ENCODE measurements at places on chromosomes 12 and 14.
A peak's percentile ranks its signal among the peaks of the same experiment; 100 is the strongest.

DNA sequence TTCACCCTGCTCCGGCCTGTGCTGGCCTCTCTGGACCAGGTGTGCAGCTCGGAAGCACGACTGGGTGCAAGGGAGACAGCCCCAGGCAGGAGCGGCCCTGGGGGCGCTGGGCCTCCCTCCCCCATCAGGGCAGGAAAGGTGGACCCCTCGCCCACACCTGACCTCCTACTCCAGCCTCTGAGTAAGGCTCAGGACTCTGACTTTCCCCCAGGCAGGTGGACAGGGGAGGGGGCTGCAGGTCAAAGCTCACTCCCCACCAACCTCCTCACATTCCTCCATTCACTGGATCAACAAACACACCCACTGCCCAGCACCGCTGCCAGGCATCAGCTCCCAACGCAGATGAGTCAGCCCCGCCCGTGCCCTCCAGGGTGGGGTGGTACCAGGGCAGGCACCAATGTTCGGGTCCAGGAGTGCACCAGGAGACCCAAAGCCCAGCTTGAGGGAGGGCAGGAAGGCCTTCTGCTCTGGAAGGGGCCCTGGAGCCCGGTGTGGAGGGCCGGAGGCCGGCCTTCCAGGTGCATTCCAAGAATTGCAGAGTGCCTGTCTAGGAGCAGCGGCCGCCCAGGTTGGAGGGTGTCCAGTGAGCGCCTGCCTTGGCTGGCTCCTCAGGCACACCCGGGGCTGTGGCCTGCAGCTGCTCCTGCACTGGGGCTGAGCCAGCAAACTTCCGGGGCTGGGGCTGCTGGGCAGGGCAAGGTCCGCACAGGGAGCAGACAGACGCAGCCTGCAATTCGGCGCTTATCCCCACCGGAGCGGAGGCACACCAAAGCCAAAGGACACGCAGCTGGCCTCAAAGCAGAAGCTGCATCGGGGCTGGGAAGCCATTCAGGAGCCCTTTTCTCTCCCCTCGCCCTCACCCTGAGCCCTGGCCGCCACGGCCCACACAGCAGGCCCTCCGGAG is 1.6 kb upstream of the INF2 start:
- no peak for DNase-seq

- DNase-seq = no peak
These were observed 17.1 kb downstream of the OTUB2 start for GRCh38 chr14:94043111-94043755.

GRCh38 chr12:47773858-47774580 is 981 bp downstream of the SLC48A1 start:
- DNase-seq = no peak

DNA sequence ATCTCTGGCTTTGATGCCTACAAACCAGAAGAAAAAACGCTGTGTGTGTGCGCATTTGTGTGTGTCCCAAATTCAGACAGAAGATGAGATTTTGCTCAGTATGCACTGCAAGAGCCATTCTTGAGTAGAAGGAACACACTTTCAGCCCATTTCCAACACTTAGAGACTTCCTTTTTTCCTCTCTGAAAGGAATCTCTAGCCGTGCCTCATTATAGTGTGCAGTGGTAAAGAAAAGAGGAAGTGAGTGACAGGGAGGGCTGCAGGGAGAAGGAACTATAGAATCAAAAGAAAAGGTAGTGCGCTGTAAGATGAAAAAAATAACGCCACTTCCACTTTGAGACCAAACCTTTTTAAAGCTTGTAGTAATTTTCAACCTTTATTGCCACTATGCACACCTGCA is 1400.9 kb upstream of the FLRT2 start:
- no peak for DNase-seq

- DNase-seq = no peak
These were observed 25.9 kb downstream of the ISCA2 start for GRCh38 chr14:74519316-74520074.

- DNase-seq = no peak
These were observed 78.3 kb upstream of the ATF1 start for GRCh38 chr12:50685641-50686040.

GRCh38 chr14:59772233-59772632 is 98.3 kb downstream of the RTN1 start:
- DNase-seq = no peak

DNA sequence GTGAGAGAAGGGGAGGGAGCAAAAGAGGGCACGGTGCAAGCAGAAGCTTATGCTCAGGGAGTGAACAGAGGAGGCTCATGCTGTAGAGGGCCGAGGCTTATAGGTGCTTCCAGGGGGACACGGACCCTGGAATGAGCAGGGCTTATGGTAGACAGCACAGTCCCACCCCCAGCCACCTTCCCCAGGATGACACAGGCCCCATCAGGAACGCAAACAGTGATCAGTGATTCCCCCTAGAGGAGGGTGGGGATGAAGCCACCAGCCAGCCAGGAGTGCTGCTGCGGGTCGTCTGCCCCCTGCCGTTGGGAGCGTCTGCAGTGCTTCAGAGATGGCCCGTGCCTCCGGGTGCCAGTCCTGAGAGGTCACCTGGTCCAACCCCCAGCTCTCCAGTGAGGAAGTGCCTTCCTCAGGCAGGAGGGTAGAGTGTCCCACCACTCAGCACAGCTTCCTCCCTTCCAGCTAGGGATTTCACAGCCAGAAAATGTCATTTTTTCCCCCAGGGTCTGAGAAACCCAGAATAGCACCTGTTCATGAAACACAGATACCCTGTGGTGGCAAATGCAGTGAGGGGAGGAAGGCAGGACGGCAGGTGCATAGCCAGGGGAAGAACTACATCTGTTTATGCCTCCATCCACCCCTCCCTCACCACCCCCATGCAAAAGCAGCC is 60.7 kb downstream of the SLC6A12 start:
- peak; percentile 50 for DNase-seq

DNA sequence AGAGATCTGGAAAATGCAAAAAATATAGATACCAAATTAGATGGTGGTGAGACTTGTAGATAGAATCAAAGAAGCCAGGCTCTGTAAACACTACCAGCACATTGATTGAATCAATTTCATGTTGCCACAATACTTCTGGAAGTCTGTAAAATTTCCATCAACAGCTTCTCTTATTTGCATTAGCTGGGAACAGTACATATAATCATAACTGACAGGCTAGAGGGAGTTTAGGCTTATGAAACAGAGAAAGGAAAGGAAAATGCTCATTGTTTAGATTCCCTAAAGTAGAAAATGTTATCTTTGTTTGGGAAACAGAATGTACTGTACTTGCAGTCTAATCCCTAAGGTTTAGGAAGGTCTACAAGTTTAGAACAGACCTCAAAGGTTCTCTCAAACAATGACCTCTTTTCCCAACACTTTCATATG is 335.2 kb downstream of the CEP128 start:
- no peak for DNase-seq

DNA sequence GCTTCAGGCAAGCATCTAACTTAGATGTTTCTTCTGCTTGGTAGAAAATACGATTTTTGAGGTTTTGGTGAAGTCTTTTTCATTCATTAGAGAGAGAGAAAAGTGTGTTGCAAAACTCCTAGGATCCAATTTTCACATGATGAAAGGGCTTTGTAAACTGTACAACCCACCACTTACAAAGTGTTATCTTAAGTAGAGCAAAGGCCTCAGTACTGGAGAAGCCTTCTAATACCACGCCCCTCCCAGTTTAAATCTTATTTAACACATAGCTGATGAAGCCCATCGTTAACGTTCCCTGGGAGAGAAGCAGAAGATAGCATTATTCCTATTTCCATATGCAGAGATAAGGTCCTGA is 869 bp downstream of the APOLD1 start:
- DNase-seq = no peak

DNA sequence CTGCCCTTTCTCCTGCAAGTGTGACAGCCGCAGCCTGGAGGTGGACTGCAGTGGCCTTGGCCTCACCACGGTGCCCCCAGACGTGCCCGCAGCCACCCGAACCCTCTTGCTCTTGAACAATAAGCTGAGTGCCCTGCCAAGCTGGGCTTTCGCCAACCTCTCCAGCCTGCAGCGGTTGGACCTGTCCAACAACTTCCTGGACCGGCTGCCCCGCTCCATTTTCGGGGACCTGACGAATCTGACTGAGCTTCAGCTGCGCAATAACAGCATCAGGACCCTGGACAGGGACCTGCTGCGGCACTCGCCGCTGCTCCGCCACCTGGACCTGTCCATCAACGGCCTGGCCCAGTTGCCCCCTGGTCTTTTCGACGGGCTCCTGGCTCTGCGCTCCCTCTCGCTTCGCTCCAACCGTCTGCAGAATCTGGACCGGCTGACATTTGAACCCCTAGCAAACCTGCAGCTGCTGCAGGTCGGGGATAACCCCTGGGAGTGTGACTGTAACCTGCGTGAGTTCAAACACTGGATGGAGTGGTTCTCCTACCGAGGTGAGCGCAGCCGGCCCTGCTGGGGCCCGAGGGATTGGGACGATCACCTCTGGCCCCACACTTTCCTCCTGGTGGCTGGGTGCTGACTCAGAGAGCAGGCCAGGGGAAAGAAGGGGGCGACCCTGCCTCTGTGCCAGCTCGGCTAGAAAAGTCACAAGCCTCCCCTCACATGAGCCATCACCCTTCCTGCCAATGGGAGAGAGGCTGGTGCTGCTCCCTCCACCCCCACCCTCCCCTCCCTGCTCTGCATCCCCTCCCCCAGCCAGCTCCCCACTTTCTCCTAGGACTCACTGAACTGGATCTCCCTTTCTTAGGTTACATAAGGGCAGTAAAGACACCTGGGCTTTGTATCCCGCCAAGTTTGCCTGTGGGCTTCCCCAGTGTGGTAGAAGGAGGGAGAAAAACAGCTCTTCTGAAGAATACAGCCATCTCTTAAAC is 10.9 kb downstream of the LRTM2 start:
- no peak for DNase-seq

DNA sequence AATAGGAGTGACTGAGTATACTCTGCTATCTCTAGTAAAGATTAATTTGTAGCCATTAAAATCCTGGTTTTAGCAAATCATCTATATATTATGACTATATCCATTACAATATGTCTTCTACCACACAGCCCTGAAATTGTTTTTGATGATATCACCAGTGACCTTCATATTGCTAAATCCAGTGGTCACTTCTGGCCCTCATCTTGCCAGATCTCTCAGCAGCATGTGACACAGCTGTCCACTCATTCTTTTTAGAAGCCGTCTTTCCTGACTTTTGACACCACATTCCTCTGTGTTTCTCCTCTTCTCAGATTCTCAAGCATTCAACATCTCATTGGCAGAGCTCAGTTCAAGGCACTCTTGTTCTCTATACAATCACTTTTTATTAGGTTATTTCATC is 54.9 kb downstream of the CPNE8 start:
- DNase-seq = no peak

DNA sequence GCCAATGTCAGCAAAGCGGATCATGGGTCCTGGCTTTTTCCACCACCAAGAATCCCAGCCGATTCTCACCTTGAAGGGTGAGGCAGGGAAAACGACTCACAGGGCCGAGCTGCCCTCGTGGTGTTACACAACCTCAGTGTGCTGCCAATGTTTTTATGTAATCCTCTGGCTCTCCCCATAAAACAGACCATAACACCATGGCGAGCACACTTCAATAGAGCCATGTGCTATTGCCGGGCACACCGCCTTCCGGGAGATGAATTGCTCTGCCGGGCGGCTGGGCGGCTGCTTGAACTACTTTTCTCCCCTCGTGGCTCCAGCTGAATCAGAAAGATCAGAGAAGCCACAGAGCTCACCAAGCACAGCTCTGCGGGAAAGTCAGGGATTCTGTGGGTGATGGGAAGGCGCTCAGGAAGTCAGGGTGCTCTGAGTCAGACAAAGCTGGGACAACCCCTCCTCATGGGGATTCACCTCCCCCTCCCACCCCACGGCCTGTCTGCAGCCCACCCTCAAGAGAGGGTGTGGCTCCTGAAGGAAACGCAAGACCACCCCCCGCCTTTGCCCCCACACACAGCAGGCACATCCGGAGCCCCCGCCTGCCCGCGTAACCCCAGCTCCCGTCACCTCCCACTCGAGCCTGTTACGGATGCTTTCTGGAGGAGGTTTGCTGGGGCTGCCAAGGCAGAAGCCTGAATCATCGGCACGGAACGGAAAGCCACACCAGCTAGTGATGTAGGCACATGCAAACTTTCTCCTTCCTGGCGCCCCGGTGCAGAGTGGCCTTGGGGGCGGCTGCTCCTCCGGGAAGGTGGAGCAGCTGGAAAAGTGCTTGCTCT is 1.8 kb downstream of the GALNT9 start:
- DNase-seq = peak; percentile 78

DNA sequence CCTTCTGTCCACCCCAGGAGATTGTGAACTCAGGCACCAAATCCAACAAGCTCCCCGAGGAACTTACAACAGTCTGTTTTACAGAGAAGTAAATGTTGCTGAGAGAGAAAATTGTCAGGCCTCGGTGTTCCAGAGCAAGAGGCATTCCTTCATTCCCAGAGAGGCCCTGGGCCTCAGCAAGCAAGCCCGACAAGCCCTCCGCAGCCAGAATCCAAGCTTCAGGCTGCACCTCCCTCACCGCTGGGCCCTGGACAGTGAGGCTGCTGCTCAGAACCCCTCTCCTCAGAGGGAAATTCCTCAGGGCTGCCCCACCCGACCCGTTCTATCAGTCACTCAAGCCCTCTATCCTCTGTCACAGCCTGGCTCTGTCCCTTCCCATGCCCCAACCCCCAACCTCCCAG is 56.4 kb downstream of the ZFP36L1 start:
- DNase-seq = no peak

- DNase-seq = peak; percentile 37
These were observed 2.4 kb upstream of the TCL1B start for GRCh38 chr14:95683793-95684192.

DNA sequence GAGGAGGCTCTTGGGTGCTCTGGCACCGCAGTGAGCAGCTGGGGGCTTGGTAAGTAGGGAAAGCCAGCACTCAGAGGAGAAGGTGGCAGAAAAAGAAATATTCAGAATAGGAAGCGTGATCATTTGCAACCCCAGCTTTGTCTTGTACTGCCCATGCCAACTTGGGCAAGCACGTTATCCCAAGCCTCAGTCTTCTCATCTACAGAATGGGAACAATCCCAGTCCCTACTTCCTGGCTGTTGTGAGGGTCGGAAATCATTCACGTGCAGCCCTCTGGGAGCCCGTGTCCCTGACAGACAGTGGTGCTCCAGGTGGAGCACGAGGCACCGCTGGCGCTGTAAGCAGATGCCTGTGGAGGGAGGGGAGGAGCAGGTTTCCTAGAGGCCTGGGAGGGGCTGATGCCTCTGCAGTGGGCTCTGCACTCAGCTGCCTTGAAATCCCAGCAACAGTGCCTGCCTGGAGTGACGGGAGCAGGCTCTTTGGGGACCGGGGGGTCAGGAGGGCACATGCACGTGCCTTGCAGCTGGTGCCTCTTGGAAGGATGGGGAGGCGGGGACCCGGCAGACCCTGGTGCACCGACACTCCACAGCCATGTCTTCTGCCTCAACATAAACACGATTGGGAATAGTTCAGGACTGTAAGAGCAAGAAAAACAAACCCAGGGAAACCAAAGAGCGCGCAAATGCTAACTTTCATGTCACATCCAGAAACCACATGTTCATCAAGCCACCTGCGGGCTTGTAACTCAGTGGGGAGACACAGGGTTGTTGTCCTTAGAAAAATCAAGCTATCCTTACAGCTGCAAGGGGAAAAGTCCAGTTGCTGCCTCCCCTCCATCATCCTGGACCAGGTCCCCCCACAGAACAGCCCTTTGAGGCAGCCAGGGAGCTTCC is 86.5 kb upstream of the DIO3 start:
- DNase-seq = no peak

GRCh38 chr12:113022563-113023297 is 33.8 kb upstream of the DTX1 start:
- DNase-seq = no peak

GRCh38 chr12:22538311-22538710 is 6.0 kb downstream of the C2CD5 start:
- DNase-seq = no peak

- no peak for DNase-seq
These were observed 45.8 kb upstream of the HOXC13 start for GRCh38 chr12:53892762-53893395.
